ENCODE measurements at places on chromosomes 5 and 9.

GRCh38 chr9:108014353-108014752, 524.8 kb upstream of the KLF4 start:
- DNase-seq: no peak

- no peak for DNase-seq
These were observed 479.4 kb downstream of the DMAC1 start for GRCh38 chr9:7320139-7320538.

GRCh38 chr5:111236995-111237394, 12.8 kb downstream of the CAMK4 start:
- no peak for DNase-seq

- no peak for DNase-seq
These were observed 39.7 kb upstream of the SPRY4 start for GRCh38 chr5:142364251-142365145.

GRCh38 chr5:178382754-178383164, 150.2 kb upstream of the PHYKPL start:
- DNase-seq: no peak
